Left kidney (tissue), 8 donors: ENCODE measurements at places on chromosomes 16 and 17. TPM values are rescaled to one million over a fixed set of nuclear protein-coding genes. Genes with fewer than 3 reads are reported as not detected.

Gene EFCAB13
- 14.1 TPM for polyA plus RNA-seq

Gene PIGW
- polyA plus RNA-seq: 17.4 TPM

Gene TBC1D26
- 0.67 TPM for polyA plus RNA-seq

Gene B4GALNT2
- 0.73 TPM for polyA plus RNA-seq

Gene CDH1
- polyA plus RNA-seq: 91.5 TPM

DNA sequence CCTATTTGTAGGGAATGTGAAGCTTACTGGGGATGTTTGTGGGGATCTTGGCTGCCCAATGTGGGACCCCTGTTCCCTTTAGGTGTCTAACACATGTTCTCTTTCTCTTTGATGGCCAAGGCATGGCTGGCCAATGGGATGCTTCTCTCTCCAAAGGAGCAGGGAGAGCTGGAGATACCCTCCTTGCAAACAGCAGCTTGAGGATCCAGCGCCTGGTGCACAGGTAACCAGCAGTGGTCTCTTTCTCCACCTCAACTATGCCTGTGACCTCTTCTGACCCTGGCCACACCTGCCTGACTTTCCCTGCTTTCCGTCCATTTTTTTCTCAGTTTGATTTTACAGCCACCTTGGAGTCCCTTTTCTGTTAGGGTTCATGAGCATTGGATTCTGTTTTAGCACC lies 16.8 kb upstream of the NKD1 start:
- DNase-seq: no peak

GRCh38 chr16:15427648-15428239 lies 6.6 kb upstream of the BMERB1 start:
- peak; percentile 65 for DNase-seq

GRCh38 chr17:29246628-29247027 lies at the start of gene CRYBA1:
TSS of gene CRYBA1 (plus strand) at chr17:29246859. CDS start at chr17:29246864, 5 bp downstream.
- no peak for DNase-seq

DNA sequence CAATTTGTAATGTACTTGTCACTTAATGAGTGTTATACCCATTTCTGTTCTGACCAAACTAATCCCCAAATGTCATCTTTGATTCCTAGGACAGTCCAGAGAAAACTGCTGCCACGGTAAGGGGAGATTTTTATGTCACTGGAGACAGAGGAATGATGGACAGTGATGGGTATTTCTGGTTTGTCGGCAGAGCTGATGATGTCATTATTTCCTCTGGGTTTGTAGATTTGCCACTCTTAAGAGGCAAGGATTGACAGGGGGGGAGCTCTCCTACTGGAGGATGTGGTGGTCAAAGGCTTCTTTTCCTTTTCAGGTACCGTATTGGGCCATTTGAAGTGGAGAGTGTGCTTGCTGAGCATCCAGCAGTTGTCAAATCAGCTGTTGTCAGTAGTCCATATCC lies 12.5 kb downstream of the THUMPD1 start:
- DNase-seq: no peak

GRCh38 chr17:74082886-74083285 lies 120.6 kb upstream of the RPL38 start:
- no peak for DNase-seq

GRCh38 chr17:64042700-64043485 lies 22.5 kb upstream of the ICAM2 start:
- no peak for DNase-seq

DNA sequence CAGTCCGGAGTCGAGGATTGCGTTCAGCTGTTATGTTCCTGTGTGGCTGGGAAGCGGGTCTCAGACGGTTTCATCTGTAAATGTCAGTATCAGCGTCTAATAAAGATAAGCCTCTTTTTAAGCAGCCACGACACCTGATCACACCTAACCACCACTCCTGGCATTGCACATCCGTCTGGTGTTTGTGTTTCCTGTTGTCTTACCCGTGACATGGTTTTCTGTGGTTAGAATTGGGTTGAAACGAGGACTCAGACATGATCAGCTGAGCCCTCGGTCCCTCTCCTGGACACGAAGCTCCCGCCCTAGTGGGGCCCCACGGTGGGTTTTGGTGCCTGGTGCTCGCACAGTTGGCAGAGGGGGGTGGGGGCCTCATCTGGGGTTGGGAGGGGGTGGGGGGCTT lies 18.3 kb downstream of the CPNE7 start:
- DNase-seq: no peak

DNA sequence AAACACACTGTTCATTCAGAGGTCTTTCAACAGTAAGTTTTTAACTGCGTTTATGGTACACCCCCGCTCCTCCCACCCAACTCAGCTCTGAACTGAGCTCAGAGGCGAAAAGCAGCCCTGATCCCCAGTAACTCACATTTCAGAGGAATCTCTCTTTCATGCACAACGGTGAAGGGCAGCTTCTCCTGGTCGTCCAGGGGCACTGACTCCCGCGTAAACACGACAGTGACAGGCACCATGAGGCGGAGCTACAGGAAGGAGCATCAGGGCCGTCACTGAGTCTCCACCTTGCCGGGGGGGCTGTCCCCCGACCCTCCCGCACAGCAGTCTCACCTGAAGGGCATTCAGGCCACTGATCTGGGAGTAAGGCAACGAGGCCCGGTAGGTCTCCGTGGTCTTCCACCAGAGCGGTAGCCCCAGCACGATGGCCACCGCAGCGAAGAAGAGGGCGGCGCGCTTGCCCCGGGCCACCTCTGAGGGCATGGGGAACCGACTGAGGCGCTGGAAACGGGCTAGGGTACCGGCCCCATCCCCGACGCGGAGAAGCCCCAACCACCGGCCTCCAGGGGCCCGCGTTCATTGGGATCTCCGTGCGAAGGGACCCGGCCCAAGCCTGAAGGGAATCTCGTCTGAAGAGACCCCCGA lies 486 bp downstream of the PIGS start:
- peak; percentile 22 for DNase-seq

DNA sequence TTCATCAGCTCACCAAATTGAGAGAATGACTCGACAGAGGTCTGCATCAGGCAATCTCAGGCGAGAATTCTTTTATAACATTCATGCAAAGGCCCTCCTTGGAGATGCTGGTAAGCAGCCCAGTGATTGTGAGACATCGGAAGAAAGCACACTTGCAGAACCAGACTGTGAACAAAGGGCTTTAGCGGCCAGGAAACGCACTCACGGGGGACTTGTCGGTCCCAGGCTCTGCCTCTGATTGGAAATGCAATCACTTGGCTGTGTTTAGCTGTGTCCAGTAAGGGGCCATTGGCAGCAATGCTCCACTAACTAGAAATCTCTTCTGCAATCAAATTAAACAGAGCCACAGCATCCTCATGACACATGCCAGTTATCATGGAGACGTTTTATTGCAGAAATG lies 226.7 kb upstream of the CDH13 start:
- DNase-seq: no peak

DNA sequence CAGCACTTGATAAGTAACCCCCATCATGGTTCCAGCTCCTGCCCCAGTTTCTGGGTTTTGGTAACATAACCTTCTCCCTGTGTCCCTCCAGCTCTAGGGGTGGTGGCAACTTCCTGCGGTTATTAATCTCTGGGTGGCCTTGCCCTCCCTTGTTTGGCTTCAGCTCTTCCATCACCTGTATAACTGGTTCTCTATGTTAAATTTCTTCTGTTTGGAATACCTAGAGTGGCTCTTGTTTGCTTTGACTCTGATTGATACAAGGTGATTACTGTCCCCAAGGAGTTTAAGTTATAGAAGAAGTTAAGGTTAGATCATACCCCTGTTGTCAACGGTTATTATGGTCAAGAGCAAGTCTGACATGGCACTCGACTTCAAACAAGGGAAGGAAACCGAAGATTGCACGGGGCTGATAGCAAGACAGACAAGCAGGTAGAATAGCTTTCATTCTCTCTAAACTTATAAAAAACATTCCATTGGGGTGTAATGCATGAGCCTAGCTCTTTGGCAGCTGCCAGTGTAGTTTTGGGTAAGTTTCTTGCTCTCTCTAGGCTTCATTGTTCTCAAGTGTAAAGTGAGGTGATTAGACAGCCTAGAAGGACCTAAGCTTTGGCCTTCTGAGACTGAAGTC lies 11.0 kb upstream of the CCR7 start:
- DNase-seq: no peak

GRCh38 chr17:50297407-50297865 lies 23.2 kb downstream of the TMEM92 start:
- DNase-seq: peak; percentile 65

DNA sequence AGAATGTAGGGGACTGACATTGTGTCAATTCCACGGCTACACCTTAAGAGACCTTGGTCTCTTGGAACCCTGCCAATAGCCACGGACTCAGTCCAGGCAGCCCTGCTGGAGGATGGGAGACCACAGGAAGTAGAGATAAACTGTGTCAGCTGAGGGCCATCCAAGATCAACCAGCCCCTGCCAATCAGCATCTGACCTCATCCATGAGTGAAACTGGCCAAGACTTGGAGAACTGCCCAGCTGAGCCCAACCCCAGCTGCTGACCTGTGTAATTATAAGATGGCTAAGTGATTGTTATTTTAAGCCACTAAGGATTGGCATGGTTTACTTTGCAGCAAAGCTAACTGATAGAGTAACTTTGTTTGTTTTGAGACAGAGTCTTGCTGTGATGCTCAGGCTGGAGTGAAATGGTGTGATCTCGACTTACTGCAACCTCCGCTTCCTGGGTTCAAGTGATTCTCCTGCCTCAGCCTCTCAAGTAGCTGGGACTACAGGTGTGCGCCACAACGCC lies 13.3 kb upstream of the YWHAE start:
- no peak for DNase-seq

DNA sequence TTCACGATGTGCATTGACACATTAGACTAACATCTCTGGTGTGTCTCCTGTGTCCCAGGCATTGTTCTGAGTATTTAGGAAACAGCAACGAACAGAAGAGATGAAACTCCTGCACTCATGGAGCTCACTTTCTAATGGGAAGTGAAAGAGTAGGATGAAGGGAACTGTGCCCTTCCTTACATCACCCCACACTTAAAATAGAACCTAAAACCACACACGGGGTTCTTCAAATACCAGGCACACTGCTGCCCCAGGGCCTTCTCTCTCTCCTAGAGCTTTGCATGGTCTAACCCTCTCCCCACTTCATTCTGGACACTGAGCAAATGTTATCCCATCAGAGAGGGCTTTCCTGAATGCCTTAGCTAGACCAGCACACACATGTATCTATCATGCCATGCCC lies 33.7 kb downstream of the TRIM25 start:
- DNase-seq: no peak

DNA sequence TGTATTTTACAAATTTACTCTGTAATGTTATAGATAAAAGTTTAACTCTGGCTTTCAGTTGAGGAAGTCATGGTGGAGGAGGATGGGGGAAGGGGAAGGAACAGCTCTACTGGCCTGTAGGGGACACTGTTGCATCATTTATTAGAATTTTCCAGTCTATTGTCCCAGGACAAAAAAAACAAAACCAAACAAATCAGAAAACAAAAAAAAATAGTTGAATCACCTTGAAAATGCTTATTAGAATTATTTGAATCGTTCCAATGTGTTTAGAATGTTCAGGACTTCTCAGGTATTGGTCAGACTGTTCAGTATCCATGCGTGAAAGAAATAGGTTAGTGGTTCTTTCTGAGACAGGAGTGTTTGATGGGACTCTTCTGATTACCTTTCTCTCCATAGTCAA lies 242.0 kb downstream of the FTO start:
- peak; percentile 42 for DNase-seq

GRCh38 chr17:48878920-48879898 lies 13.4 kb upstream of the ATP5MC1 start:
- peak; percentile 65 for DNase-seq

DNA sequence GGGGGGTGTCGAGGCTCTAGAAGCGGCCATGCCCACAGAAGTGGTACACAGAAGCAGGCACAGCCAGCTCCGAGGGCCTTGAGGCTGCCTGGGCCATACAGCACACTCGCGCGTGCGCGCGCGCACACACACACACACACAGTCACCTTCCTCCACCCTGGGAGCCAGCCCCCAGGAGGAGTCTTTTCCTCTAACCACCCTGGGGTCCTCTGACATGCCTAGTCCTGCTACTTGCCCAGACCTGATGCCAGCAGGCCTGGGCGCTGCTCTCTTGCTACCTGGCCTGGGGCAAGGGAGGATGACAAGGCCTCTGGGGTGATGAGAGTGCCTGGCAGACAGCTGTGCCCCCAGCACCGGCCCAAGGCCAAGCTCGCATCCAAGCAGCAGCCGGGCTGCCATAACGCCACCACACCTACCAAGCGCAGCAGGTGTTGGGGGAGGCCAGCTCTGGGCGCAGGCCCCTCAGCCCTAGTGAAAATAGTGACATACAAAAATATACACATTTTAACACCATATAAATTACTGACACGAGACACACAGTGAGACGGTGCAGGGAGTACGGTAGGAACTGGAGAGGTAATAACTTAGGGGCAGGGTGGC lies 41.1 kb downstream of the TSC2 start:
- DNase-seq: no peak

DNA sequence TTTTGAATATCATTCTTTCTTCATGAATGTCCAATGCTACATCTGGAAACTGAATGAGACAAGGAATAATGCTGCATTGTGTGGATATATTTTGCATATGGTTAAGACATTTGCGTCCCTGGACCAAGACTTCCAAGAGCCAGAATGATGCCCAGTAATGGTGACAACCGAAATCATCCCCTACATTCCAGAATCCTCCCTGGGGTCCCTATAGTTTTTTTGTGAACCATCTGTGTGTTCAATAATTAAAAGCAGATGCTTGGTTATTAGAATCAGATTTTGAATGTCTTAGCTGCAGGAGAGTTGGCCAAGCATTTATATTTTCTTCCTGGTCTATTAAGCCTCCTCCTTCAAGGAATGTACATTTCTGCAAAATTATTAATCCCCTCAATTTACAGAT lies 426.7 kb upstream of the CDH8 start:
- no peak for DNase-seq

- DNase-seq: no peak
Measured at GRCh38 chr16:70683146-70683944, 2.5 kb downstream of the MTSS2 start.

DNA sequence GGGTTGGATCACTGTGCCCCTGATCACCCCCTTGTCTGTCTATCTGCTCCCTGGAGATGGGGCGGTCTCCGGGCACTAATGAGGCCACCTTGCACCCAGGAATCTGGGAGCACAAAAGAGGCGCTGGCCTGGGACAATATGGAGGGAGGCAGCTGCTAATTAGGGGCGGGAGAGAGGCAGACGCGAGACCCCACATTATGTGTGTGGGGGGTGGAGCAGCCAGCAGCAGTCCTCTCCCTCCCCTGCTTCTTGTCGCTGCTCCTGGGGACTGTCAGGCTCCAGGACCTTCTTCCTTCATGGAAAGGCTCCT lies 324 bp upstream of the HCRT start:
- no peak for DNase-seq

DNA sequence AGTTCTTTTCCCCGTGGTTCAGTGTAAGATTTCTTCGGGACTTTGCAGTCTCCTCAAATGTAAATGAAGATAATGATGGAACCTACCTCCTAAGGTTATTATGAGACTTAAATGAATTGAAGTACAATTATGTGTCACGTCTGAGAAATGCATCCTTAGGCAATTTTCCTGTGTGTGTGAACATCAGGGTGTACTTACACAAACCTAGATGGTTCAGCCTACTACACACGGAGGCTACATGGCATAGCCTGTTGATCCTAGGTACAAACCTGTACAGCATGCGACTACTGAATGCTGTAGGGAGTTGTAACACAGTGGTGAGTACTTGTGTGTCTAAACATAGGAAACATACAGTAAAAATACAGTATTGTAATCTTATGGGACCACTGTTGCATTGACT lies 1.1 kb upstream of the FAM20A start:
- no peak for DNase-seq
